Type B pancreatic cell (in vitro differentiated cells): ENCODE measurements at places on chromosomes 12 and 14. TPM values are rescaled to one million over a fixed set of nuclear protein-coding genes. Genes with fewer than 3 reads are reported as not detected.
A peak's percentile ranks its signal among the peaks of the same experiment; 100 is the strongest.

SSPN gene
- 2.9 and 11.3 TPM in 2 replicates for total RNA-seq

CCDC184 gene
- 0.98 and 2.4 TPM in 2 replicates for total RNA-seq

- H3K4me3 ChIP-seq: no peak overlapping the region
- peaks cover 8% of the 10 kb centered on the region for H3K4me1 ChIP-seq
- H3K27me3 ChIP-seq: no peaks in the 10 kb centered on the region
- no peak for DNase-seq
- no peak overlapping the region for H3K27ac ChIP-seq
- H3K36me3 ChIP-seq: no peaks in the 10 kb centered on the region
Measured at GRCh38 chr12:86260183-86260582, 4.0 kb upstream of the MGAT4C start.

DNA sequence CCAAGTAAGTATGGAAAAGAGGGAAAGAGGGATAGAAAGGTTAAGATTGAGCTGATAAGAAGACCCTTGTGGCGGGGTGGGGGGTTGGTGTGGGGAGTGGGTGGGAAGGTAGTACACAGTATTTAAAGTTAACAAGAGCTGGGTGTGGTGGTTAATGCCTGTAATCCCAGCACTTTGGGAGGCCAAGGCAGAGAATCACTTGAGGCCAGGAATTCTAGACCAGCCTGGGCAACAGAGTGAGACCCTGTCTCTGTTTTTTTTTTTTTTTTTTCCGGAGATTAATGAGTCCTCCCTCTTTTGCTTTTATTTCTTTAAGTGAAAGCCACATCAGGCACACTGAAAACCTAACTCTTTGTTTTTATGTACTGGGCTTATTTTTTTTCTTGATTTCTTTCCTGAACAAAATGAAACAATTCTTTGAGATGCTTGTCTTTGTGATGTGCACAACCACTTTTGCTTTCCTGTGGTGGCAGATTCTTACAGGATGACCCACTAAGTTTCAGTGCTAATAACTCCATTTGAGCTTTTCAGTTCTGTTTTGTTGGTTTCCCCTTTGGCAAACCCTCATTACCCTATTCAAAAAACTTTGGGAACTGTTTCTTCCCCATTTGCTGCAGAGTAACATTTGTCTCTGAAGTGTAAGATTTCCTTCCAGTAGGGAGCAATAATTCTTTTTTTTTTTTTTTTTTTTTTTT, 54.8 kb downstream of the WNK1 start:
- H3K27me3 ChIP-seq: no peaks in the 10 kb centered on the region
- no peak overlapping the region for H3K4me3 ChIP-seq
- H3K4me1 ChIP-seq: peaks cover 14% of the 10 kb centered on the region
- H3K36me3 ChIP-seq: peaks cover 5% of the 10 kb centered on the region

GRCh38 chr12:23617749-23618148, 331.7 kb downstream of the SOX5 start:
- H3K27ac ChIP-seq: no peak overlapping the region
- H3K27me3 ChIP-seq: peaks cover 9% of the 10 kb centered on the region
- no peaks in the 10 kb centered on the region for H3K4me1 ChIP-seq
- no peak for DNase-seq
- peaks cover 20% of the 10 kb centered on the region for H3K36me3 ChIP-seq

GRCh38 chr14:74649673-74650072, 37.6 kb upstream of the LTBP2 start:
- no peak overlapping the region for H3K4me3 ChIP-seq
- no peak for DNase-seq
- peaks cover 3% of the 10 kb centered on the region for H3K27me3 ChIP-seq
- peaks cover 28% of the 10 kb centered on the region for H3K4me1 ChIP-seq

DNA sequence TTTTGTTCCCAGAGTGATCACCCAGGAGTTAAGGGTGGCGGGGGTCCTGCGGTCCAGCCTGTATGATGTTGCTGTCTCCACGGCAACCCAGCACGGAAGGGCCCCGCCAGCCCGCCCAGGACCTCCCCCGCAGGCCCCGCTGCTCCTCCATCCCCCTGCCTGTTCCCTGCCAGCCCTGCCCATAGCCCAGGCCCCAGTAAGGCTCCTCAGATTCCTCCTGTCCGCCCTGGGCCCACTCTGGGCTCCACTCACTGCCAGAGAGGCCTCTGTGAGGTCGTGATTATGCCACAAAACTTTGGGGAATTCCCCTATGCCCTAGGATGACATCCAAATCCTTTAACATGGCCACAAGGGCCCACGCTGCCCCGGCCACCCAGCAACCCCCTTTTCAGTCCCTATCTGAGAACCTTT, 20.8 kb downstream of the HSP90AA1 start:
- no peak for DNase-seq
- H3K27me3 ChIP-seq: no peaks in the 10 kb centered on the region
- no peak overlapping the region for H3K4me3 ChIP-seq
- no peaks in the 10 kb centered on the region for H3K36me3 ChIP-seq
- peaks cover 10% of the 10 kb centered on the region for H3K4me1 ChIP-seq

DNA sequence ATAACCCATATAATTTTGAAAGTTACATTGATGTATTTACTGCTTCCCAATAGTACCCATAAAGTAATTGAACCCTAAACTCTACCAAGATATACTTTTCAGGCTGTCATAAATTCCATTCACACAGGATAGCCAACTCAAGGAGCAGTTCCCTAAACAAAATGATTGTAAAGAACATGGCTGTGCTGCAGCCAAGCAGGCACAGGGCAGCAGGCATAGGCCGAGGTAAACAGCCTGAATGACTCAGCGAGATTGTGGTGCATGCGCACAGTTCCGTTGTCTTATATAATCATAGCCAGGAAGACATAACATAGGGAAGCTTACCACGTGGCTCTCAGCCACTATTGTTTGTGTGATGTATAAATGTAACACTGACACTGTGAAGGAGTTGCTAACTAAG, 344.9 kb downstream of the FSCB start:
- no peak overlapping the region for H3K27ac ChIP-seq
- H3K27me3 ChIP-seq: peaks cover 4% of the 10 kb centered on the region
- no peak overlapping the region for H3K4me3 ChIP-seq
- H3K4me1 ChIP-seq: no peaks in the 10 kb centered on the region
- no peaks in the 10 kb centered on the region for H3K36me3 ChIP-seq
- no peak for DNase-seq

- peak overlapping the region; percentile 20 for H3K4me3 ChIP-seq
- H3K4me1 ChIP-seq: peaks cover 36% of the 10 kb centered on the region
- no peaks in the 10 kb centered on the region for H3K36me3 ChIP-seq
- no peaks in the 10 kb centered on the region for H3K27me3 ChIP-seq
- no peak for DNase-seq
- peak overlapping the region; percentile 55 for H3K27ac ChIP-seq
Measured at GRCh38 chr12:92035477-92035876, 110.2 kb downstream of the BTG1 start.

- DNase-seq: no peak
- H3K27me3 ChIP-seq: no peaks in the 10 kb centered on the region
- H3K4me1 ChIP-seq: no peaks in the 10 kb centered on the region
- no peak overlapping the region for H3K27ac ChIP-seq
- H3K36me3 ChIP-seq: no peaks in the 10 kb centered on the region
Measured at GRCh38 chr14:50714450-50715073, 46.5 kb upstream of the SAV1 start.
